ENCODE measurements at places on chromosomes 5 and 9.

GRCh38 chr5:134545070-134545868, 19.8 kb downstream of the JADE2 start:
- DNase-seq = no peak

- no peak for DNase-seq
These were observed 8.3 kb downstream of the WDR31 start for GRCh38 chr9:113331780-113332179.

- no peak for DNase-seq
These were observed 54.8 kb downstream of the UBAP1 start for GRCh38 chr9:34233672-34234071.

DNA sequence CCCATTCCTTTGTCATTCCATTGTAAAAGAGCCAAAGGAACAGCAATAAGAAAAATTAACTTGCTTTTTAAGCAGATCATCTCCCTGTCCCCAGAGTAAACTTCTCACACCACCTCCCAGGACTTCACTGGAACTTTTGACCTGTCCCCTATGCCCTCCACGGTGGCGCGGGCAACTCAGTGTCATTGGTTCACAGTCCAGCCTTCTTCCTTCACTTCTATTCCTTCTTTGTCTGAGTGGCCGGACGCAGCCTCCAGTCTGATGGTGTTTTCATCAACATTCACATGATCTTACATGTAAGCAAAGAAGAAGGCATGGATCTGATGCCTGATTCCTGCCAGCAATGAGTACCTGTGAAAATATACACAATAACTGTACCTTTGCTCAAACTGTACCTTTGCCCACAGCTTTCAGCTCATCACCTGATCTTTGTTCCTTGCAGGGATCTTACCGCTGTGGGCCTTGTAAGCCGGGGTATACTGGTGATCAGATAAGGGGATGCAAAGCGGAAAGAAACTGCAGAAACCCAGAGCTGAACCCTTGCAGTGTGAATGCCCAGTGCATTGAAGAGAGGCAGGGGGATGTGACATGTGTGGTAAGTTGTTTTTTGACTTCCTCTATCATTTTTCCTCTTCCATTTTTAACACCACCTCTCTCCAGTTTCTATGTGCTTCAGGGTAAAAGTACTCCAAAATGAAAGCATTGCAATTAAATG, 32.5 kb downstream of the THBS4 start:
- no peak for DNase-seq

DNA sequence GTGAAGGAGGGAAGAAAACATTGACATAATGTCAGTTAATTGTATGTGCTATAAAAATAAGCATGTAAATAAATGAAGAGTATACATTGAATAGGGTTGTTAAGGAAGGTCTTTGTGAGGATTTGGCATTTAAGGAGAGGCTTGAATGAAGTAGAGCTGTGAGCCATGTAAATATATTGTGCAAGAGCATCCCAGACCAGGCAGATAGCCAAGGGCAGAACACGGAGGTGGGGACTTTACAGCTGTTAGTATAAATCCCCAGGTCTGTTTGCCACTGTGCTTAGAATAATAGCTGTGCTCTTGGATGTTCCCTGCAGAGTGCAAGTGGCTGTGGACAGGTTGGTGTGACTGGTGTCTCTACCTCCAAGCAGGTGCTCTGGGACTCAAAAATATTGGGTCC, 211.7 kb downstream of the LRRC70 start:
- DNase-seq = no peak

- no peak for DNase-seq
These were observed 121.4 kb upstream of the MVB12B start for GRCh38 chr9:126205265-126205664.

- no peak for DNase-seq
These were observed 157.2 kb downstream of the PRR16 start for GRCh38 chr5:120621339-120621738.

DNA sequence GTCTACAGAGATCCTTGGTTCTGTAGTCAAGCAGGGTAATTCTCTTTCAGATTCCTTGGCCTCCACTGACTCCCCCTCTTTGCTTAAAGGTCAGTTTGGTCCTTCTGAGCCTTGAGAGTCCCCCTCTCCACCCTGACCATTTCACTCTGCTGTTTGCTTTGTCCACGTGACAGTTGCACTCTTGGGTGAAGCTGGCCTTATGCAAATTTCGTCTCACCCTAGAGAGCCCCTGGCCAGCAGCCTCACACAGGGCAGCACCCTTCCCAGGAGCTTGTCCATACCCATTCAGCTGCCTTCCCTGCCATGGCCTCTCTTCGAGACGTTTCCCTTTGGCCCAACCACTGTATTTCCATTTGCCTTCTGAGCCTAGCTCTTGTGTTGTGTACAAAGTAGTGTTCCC, 63.7 kb downstream of the PRKACG start:
- no peak for DNase-seq

DNA sequence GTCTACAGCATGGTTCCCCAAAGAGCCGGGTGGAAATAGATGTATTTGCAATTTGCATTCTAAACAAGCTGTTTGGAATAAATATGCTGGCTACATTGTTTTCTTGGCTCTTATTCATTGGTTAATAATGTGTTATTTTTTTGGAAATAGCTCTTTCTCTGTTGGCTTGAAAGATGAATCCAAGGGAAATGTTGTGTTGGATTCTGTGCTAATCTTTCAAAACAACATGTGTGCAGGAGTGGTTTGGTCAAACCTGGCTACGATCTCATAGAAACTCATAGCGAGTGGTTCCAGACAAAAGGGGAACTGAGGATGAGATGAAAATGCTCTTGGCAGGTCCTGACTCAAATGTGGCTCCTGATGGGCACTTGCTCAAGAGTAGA, 63.7 kb upstream of the CXCL14 start:
- DNase-seq = no peak

DNA sequence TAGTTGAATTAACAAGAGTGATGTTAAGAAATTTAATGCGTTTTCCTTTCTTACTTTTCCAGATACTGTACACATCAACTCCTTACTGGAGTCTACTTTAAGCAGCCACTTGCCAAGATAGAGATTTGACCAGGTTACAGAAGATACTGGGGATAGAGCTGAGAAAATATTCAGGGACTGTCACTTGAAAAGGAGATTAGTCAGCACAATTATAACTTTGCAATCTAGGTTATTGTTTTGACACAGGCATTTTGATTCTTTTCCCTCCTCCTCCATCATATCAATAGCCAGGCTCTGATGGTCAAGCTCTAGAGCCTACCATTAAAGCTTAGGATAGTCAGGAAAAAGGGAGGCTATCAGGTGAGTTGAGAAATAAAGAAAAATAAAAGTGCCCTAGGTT, 345.9 kb upstream of the ITGA1 start:
- no peak for DNase-seq

GRCh38 chr5:175922192-175922885, 45.8 kb downstream of the THOC3 start:
- DNase-seq = no peak

DNA sequence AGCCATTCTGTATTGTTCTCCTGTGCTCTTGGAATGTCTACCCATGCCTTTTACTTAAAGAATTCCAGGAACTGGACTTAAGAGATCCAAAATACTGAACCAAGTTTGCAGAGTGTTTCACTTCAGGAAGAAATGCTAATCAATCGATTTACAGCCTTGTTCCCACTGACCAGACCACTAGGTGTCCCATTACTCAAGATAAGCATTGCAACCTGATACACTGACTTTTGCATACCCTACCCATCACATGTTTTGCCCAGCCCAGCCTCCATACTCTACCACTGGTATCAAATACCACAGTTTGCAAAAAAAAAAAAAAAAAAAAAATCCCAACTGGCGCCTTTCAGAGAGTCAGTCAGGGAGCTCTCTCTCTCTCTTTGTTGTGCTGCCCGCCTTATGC, 550.8 kb downstream of the CDH9 start:
- no peak for DNase-seq

GRCh38 chr5:120449501-120449900, 14.6 kb upstream of the PRR16 start:
- no peak for DNase-seq

DNA sequence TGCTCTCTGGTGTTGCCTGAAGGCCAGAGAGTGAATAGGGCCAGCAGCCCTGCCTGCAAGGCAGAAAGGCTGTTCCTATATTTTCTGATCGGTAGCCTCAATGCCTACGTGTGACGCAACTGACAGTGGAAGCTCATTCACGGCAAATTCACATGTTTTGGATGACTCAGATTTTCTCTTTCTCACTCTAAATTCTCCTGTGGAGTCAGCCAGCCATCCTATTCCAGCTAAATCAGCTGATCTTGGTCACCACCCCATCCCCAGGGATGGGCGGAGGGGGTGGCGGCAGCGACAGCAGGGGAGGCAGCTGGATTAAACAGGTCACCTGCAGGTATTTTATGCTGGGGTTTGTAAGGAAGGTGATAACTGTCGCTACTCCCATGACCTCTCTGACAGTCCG, 52.3 kb downstream of the ZNF510 start:
- DNase-seq = no peak
